Neuronal stem cell (in vitro differentiated cells): ENCODE measurements at places on chromosomes 6 and 20.

- no peak overlapping the region for H3K27ac ChIP-seq
- H3K27me3 ChIP-seq, result no peaks in the 10 kb centered on the region
- no peak for DNase-seq
- peaks cover 18% of the 10 kb centered on the region for H3K4me1 ChIP-seq
Measured at GRCh38 chr20:4153661-4154238, 138.4 kb upstream of the RNF24 start.

DNA sequence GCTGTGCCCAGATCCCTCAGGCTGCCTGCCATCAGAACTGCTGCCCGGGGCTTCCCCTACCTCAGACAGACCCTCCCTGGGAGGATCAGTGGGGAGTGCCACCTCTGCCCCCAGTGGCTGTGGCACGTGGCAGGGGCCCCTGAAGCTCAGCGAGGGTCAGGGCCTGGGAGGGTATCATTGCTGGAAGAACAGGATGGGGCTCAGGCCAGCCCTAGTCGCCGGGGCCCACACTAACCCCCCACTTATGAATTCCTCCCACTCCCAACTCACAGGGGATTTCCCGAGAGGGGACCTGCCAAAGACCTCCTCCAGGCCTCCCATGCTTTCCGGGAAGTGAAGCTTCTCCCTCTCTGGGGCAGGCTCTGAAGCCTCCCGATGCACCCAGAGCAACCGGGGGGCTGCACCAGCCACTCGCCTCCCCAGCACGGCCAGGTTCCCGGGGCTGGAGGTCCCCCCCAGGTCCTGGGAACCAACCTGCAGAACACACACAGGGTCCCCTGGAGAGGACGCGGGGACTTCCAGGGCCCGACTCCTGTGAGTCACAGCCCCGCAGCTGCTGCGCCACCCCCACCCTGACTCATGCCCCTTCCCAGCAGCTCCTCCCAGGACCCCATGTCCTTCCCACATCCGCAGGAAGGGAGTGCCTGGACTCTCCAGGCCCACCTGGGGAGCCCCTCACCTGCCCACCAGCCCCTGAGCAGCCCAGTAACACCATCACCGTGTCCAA is 2.5 kb downstream of the TNFRSF6B start:
- no peak overlapping the region for H3K4me3 ChIP-seq
- no peaks in the 10 kb centered on the region for H3K27me3 ChIP-seq
- peaks cover 14% of the 10 kb centered on the region for H3K4me1 ChIP-seq
- no peak for DNase-seq
- H3K36me3 ChIP-seq, result peaks cover under 1% of the 10 kb centered on the region

DNA sequence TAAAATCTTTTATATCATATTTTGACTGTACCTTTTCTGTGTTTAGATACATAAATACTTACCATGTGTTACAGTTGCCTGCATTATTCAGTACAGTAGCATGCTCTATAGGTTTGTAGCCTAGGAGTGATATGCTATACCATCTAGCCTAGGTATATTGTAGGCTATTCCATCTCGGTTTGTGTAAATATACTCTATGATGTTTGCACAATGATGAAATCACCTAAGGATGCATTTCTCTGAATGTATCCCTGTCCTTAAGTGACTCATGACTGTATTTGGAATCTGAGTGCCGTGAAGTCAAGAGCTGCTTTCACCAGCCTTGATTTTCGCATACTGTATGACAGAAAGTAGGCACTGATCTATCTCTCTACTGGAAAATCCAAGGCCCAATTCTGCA is 129.9 kb downstream of the UTRN start:
- DNase-seq, result no peak
- H3K36me3 ChIP-seq, result no peaks in the 10 kb centered on the region
- H3K4me3 ChIP-seq, result no peak overlapping the region
- H3K27ac ChIP-seq, result no peak overlapping the region

DNA sequence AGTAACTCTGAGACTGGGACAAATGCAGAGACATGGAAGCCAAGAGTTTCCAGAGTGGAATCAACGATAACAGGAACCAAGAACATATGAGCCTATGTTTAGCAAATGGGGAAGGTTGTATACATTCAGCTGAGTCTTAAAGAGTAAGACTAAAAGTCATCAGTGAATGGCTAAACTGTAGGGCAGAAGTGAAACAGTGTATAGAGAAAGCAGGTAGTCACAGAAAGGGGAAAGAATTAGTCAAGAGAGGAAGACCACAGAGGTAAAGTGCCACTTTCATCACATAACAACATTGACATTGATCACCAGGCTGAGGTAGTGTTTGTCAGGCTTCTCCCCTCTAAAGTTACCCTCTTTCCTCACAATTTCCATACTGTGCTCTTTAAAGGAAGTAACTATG is 306.5 kb upstream of the SPTLC3 start:
- H3K4me1 ChIP-seq, result no peaks in the 10 kb centered on the region
- no peak for DNase-seq
- H3K27ac ChIP-seq, result no peak overlapping the region

DNA sequence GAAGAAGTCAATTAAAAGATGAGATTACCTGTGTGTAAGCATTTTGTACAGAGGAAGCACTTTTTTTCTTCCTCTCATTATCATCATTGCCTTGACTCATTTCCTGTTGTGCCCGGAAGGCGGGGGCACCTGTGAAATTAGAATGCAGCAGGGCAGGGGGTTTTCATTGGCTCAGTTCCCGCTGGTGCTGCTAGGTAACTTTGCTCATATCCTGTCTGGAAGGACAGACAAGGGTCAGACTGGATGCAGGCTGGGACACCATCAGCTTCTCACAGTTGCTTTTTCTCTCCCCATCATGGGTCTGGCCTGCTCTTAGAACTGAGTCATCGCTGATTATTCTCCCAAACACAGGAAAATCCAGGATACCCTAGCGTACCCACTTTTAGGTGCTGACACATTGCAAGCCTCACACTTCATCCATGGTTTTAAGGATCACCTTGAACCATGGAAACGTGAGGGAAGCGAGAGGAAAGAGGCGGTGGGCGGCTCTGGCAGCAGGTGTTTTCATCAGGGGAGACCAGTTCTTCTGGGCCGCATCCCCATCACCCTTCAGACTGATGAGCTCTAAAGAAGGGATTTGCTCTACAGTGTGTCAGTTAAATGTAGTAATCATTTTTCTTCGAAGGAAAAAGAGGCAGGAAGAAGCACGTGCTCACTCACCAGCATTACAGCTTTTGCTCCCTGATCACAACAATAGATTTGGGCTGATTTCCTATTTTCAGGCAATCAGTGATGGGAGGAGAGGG is 195.7 kb upstream of the SASH1 start:
- H3K4me1 ChIP-seq, result peaks cover 6% of the 10 kb centered on the region
- no peak overlapping the region for H3K27ac ChIP-seq
- H3K4me3 ChIP-seq, result no peak overlapping the region
- no peaks in the 10 kb centered on the region for H3K36me3 ChIP-seq
- no peaks in the 10 kb centered on the region for H3K27me3 ChIP-seq

GRCh38 chr20:37053230-37053950 is 42.4 kb downstream of the RBL1 start:
- peaks cover 18% of the 10 kb centered on the region for H3K36me3 ChIP-seq
- H3K4me1 ChIP-seq, result no peaks in the 10 kb centered on the region
- no peaks in the 10 kb centered on the region for H3K27me3 ChIP-seq
- H3K4me3 ChIP-seq, result no peak overlapping the region
- no peak overlapping the region for H3K27ac ChIP-seq

DNA sequence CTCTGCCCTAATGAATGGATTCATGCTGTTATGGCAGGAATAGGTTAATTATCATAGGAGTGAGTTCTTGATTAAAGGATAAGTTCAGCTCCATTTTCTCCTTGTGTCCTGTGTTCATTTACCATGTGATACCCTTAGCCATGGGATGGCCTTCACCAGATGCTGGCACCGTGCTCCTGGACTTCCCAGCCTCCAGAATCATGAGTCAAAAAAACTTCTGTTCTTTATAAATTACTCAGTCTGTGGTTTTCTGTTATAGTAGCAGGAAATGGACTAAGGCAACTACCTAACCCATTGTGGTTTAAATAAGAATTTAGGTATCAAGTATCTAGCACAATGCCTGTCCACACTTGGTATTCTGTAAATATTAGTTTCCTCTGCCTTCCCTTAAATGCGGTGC is 223.5 kb downstream of the MEI4 start:
- H3K27ac ChIP-seq, result no peak overlapping the region
- H3K4me1 ChIP-seq, result no peaks in the 10 kb centered on the region
- H3K4me3 ChIP-seq, result no peak overlapping the region

- H3K4me3 ChIP-seq, result no peak overlapping the region
- no peaks in the 10 kb centered on the region for H3K36me3 ChIP-seq
- H3K27ac ChIP-seq, result no peak overlapping the region
- no peak for DNase-seq
- H3K27me3 ChIP-seq, result no peaks in the 10 kb centered on the region
- H3K4me1 ChIP-seq, result no peaks in the 10 kb centered on the region
Measured at GRCh38 chr6:54729716-54730115, 116.9 kb upstream of the FAM83B start.

DNA sequence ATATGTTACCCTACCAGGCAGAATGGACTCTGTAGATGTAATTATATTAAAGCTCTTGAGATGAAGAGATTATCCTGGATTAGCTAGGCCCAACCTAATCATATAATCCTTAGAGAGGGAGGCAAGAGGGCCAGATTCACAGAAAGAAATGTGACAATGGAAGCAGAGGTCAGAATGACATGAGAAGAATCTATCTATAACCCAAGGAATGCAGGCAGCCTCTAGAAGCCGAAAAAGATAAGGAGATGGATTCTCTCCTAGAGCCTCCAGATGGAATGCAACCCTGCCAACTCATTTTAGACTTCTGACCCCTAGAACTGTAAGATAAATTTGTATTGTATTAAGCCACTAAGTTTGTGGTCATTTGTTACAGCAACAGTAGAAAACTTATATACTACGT is 12.3 kb downstream of the PXT1 start:
- no peak for DNase-seq
- no peak overlapping the region for H3K27ac ChIP-seq
- no peaks in the 10 kb centered on the region for H3K36me3 ChIP-seq
- H3K4me3 ChIP-seq, result no peak overlapping the region

- H3K27me3 ChIP-seq, result no peaks in the 10 kb centered on the region
- H3K27ac ChIP-seq, result no peak overlapping the region
- H3K4me1 ChIP-seq, result no peaks in the 10 kb centered on the region
- H3K4me3 ChIP-seq, result no peak overlapping the region
- DNase-seq, result no peak
Measured at GRCh38 chr6:152117156-152118133, 310.0 kb downstream of the ESR1 start.

GRCh38 chr6:162863821-162864220 is 136.0 kb downstream of the PACRG start:
- H3K4me3 ChIP-seq, result no peak overlapping the region
- H3K27me3 ChIP-seq, result no peaks in the 10 kb centered on the region
- peaks cover 5% of the 10 kb centered on the region for H3K4me1 ChIP-seq
- no peak for DNase-seq
- H3K36me3 ChIP-seq, result no peaks in the 10 kb centered on the region

DNA sequence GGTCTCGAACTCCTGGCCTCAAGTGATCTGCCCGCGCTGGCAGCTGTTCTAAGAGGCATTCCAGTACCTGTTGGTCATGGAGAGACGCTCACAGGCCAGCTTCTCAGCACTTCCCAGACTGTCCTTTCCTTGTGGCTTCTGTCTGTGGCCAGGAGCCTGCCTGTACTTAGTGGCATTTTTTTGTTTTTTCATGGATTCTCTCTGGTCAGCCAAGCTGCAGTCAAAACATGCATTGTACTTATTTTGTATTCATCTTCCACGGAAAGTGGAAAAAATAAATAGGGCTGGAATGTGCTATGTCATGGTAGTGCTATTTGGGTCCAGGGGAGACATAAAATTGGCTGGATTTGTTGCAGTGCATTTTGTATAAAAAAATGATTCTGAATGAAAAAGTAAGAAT is 29.1 kb downstream of the ZDHHC14 start:
- H3K27ac ChIP-seq, result no peak overlapping the region
- no peak overlapping the region for H3K4me3 ChIP-seq
- H3K27me3 ChIP-seq, result no peaks in the 10 kb centered on the region
- H3K4me1 ChIP-seq, result peaks cover 11% of the 10 kb centered on the region
- no peak for DNase-seq

GRCh38 chr6:27693766-27694546 is 218.2 kb downstream of the OR2B2 start:
- H3K27ac ChIP-seq, result peak overlapping the region; percentile 47
- H3K4me3 ChIP-seq, result peak overlapping the region; percentile 91
- no peak for DNase-seq
- H3K4me1 ChIP-seq, result peaks cover 3% of the 10 kb centered on the region
- H3K36me3 ChIP-seq, result no peaks in the 10 kb centered on the region
- H3K27me3 ChIP-seq, result no peaks in the 10 kb centered on the region

- peaks cover 6% of the 10 kb centered on the region for H3K4me1 ChIP-seq
- no peak within 1 kb of the TSS for H3K27ac ChIP-seq
Measured at GRCh38 chr6:84033523-84034451, at the start of gene MRAP2. MRAP2 (plus strand) TSS chr6:84033772; CDS start chr6:84055319, 21,547 bp downstream.
